ENCODE measurements at places on chromosomes 13 and 19.

DNA sequence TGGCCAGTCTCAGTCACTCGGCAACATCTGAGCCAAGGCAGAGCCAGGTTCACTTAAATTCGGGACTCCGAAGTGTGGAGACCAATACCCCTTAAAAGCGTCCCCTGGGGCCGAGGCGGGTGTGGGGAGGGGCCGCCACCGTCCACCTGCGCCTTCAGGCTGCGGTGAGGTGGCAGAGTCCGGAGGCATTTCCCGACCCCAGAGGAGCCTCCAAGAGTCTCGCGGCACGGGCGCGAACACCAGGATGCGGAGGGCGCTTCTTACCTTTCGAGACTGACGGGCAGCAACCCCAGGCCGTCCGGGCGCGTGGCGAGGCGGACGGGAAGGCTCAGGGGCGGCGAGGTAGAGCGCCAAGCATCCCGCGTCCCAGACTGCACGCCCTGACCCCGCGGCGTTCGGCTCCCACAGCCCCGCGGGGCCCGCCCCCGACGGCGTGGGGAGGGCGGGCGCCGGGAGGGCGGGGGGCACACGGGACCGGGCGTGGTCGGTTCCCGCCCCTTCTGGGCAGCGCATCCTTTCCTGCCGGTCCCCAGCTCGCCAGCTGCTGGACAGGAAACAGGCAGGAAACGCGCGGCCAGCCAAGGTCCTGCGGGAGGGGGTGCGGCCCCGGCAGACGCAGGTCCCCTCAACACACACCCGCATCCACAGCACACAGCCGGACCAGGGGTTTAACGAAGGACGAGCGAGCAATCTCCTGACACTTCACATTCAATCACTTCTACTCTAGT, at the start of gene THSD1:
TSS of gene THSD1 (minus strand) at position 406 of the 728 bp plus-strand sequence. CDS start 3,572 bp downstream, outside the sequence.
- DNase-seq: no peak

GRCh38 chr13:21813110-21813509, 142.2 kb downstream of the FGF9 start:
- no peak for DNase-seq

GRCh38 chr13:112772539-112772909, 82.7 kb downstream of the ATP11A start:
- no peak for DNase-seq

DNA sequence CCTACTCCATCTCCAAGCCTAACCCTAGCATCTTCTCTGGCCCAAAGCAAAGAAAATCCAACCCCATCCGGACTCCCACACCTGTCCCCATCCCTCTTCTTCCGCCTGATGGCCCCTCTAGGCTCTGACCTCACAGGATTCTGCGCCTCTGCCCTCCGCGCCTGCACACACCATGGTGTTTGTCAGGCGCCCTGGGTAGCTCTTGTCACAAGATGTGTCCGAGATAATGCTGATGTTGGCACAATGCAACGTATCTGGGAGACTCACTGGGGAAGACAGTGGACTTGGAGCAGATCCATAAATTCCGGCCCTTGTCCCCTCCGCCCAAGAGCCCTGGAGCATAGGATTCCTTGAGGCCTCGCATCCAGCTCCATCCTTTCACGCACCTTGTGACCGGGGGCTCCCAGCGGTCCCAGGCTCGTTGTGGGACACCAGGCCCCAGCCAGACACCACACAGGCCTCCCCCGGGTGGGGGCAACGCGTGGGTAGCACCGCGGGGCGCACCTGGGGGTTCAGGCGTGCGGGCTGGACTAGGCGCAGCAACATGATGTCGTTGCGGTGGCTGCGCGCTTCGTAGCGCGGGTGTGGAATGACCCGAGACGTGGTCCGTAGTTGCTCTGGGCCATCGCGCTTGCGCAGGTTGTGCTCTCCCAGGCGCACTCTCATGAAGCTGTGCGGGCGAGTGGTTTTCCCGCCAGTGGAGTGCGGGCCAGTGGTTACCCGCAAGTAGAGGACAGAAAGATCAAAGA, 3.1 kb upstream of the KLK1 start:
- DNase-seq: no peak

GRCh38 chr19:17214508-17215126, 540 bp upstream of the USE1 start:
- DNase-seq: no peak

GRCh38 chr13:99046851-99047250, 69.0 kb upstream of the DOCK9 start:
- no peak for DNase-seq

DNA sequence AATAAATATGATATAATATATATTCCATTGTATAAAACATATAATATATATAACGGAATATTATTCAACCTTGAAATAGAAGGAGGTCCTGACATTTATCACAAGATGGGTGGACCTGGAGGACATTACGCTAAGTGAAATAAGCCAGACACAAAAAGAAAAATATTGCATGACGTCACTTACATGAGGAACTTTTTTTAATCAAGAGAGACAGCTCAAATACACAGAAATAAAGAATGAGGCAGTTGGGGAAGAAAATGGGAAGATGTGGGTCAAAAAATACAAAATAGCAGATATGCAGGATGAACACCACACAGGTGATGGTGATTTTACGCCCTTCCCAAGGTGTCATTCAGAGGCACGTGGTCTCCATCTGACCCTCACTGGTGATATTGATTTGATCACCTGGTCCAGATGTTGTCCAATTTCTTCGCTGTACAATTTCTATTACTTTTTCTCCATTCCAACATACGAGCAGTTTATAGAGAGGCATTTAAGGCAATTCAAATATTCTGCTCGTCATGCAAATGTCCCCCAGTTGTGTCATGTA, 513 bp upstream of the ZNF317 start:
- no peak for DNase-seq

Data from NCI-H1105 (cell line).